ENCODE measurements at places on chromosomes 16 and 17.

DNA sequence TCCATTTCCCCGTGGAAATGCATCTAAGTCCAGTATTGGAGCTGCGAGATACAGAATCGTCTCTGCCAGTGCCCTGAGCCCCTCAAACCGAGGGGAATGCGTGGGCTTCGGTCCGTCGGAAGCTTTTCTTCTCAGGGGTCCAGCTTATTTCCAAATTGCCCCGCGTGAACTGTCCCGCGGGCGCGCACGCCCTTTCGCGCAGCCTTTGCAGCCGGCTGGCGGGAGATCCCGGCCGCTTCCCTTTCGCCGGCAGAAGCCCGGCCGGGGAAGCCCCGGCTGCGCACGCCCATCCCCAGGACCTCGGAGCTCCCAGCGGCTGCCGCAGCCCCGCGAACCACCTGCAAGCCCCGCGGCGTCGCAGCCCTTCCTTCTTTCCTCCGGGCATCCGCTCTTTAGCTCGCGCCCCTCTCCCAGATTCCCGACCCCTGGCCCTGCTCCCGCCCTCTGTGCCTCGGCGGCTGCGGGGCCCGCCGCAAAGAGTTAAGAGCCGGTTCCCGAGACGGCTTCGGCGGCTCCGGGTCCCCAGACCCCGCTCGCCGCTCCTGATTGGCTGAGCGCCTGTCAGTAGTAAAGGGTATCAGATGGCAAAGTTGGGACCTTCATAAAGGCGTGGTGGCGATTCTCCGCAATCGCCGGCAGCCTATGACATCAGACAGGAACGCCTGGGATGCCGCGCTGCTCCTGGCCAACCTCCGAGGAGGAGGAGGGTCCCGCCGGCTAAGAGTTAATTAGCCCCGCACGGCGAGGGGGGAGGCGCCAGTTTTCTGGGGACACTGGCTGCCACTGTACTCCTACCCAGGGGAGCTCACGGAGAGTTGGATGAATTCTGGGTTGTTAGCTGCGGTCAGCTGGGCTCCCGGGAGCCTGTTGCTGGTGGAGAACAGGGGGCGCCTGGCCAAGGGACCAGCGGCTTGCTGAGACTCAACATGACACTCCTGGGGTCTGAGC lies at the start of gene MYOCD:
MYOCD (plus strand) TSS at position 628 of the 948 bp plus-strand sequence; CDS start at position 927, 299 bp downstream.
- no peak within 1 kb of the TSS for H3K27ac ChIP-seq
- DNase-seq = no peak
- H3K27me3 ChIP-seq = peaks cover 52% of the 10 kb centered on the region
- H3K36me3 ChIP-seq = no peaks in the 10 kb centered on the region
- H3K4me3 ChIP-seq = no peak within 1 kb of the TSS
- H3K4me1 ChIP-seq = no peaks in the 10 kb centered on the region

DNA sequence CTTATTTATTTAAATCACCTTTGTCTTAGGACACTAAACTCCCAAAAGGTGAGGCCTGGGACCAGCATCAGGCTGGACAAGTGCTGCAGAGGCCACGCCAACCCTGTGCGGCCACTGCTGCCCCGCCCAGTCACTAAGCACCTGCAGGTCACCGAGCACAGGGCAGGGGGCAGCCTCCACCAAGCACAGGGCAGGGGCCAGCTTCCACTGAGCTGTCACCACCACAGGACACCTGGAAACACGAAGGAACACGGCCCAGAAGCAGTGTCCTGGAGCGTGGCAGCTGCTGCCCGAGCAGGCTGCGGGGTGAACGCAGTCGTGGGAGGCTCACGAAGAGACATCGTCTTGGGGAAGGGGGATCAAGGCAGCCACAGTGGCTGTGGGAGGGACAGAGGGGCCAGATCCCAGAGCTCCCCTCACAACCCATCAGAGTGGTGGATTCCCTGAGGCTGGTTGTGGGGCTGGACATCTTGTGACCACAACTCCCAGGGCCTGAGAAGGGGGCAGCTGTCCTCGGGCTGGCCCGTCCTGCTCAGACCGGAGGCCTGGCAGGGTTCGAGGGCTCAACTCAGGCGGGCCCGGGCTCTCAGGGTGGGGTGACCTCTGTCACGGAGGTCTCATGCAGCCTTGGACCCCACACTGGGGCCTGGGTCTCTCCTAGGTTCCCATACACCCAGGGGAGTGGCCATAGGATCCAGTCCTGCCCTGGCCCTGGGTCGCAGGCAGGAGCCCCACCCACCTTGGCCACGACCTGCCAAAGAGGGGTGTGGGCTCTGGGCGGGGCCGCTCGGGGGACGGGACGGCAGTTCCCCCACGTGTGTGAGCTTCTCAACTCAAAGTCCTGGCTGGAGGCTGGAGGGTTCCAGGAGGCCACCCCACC lies 18.7 kb downstream of the RAB40B start:
- DNase-seq = no peak
- no peak overlapping the region for H3K27ac ChIP-seq
- H3K36me3 ChIP-seq = peaks cover 1% of the 10 kb centered on the region
- H3K4me1 ChIP-seq = peaks cover 2% of the 10 kb centered on the region
- no peaks in the 10 kb centered on the region for H3K27me3 ChIP-seq

GRCh38 chr17:32277284-32277683 lies 11.7 kb downstream of the RHBDL3 start:
- H3K4me1 ChIP-seq = peaks cover 29% of the 10 kb centered on the region
- no peak for DNase-seq
- no peaks in the 10 kb centered on the region for H3K36me3 ChIP-seq
- H3K27me3 ChIP-seq = peaks cover 32% of the 10 kb centered on the region

- peaks cover 2% of the 10 kb centered on the region for H3K27me3 ChIP-seq
- H3K4me3 ChIP-seq = no peak overlapping the region
- no peaks in the 10 kb centered on the region for H3K36me3 ChIP-seq
- H3K4me1 ChIP-seq = peaks cover 13% of the 10 kb centered on the region
These were observed 21.1 kb downstream of the GINS3 start for GRCh38 chr16:58413359-58413758.
